ENCODE measurements at places on chromosomes 4 and X.
A peak's percentile ranks its signal among the peaks of the same experiment; 100 is the strongest.

GRCh38 chrX:107440187-107440586 lies 9.3 kb upstream of the FRMPD3 start:
- DNase-seq: no peak

- DNase-seq: no peak
These were observed 867.7 kb upstream of the AGA start for GRCh38 chr4:178309890-178310289.

- no peak for DNase-seq
These were observed 57.5 kb upstream of the C1QTNF7 start for GRCh38 chr4:15370296-15370695.

GRCh38 chrX:41110801-41111625 lies 25.8 kb downstream of the USP9X start:
- DNase-seq: no peak

GRCh38 chrX:124346117-124346876 lies at the start of gene SH2D1A:
Gene SH2D1A, plus strand, starts transcription at chrX:124346563. Its CDS starts 80 bp downstream, at chrX:124346643.
- no peak for DNase-seq

DNA sequence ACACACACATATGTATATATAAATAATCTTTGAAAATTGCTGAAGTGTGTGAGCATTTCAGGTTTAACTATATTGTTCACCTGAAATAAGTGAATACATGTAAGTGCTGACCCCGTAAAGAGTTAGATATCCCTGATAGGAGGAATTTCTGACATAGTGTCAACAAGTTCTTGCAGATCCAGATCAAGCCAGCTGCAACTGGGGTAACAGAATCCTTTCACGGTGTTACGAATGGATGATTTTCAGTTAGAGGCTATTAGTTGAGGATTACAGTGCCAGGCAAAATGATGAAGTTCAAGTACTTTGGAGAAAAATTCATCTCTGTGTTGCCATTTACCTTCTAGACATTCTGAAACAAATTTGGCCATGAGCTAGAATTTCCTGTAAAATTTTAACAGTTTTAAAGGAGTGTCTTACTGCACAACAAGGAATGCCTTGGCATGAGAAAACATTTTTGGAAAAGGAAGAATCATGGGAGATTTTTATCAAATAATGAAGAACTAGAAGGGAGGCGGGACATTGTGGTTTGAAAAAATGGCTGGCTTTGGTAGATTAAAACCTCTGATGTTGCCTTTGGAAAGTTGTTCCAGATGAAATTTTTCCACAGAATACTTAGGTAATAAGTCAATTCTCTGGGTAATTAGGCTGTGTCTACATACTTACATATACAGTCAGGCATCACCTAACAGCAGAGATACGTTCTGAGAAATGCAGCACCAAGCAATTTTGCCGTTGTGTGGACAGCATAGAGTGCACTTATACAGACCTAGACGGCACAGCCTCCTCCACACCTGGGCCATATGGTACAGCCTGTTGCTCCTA lies 84.4 kb upstream of the FAT1 start:
- DNase-seq: no peak

- DNase-seq: no peak
These were observed 123.5 kb upstream of the EMCN start for GRCh38 chr4:100641336-100641735.

DNA sequence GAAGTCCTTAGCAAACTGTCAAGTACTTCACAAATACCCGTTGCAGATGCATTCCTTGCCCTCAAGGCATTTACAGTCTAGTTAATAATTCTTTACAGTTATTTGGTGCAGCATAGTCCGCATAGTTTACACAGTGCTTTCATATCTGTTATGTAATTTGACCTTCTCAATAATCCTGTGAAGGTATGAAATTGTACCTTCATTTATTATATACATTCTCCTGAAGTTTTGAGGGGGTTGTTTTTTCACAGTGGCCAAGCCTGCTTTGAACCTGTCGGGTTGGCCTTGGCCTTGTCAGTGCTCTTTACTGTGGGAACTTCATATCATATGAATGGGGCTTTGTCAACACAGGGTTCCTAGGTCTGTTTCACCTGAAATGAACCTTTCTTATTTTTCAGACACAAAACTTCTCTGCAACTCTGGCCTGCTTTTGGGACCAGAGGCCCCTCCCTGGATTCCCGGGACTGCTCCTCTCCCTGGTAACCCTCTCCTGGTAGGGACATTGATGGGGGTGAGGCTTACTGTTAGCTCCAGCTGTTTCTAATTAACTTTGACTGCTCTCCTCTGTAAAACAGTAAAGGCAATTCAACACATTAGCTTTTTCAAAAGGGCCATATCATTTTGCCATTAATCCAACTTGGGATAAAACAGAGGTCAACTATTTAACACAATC lies 9.1 kb downstream of the IGFBP7 start:
- DNase-seq: no peak

DNA sequence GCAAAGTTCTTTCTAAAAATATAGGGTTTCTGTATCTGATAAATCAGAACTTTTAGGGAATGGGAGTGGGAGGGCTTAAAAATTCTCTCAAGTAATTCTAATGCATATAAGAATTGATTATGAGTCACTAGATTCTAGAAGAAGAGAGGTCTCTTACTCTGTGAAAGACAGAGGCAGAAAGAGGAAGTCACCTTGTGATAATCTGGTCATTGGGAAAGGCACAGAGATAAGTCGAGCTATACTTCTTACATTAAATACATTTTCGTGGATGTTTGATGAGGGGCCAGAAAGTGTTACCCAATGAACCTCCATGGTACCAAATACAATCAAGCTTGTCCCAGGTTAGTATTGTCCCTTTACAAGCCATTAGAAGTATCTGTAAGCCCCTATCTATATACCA lies 134.4 kb downstream of the MAD2L1 start:
- no peak for DNase-seq

- DNase-seq: no peak
These were observed 104.6 kb downstream of the PSAPL1 start for GRCh38 chr4:7330031-7330596.

GRCh38 chr4:159946983-159947615 lies 844.2 kb downstream of the RAPGEF2 start:
- peak; percentile 13 for DNase-seq

DNA sequence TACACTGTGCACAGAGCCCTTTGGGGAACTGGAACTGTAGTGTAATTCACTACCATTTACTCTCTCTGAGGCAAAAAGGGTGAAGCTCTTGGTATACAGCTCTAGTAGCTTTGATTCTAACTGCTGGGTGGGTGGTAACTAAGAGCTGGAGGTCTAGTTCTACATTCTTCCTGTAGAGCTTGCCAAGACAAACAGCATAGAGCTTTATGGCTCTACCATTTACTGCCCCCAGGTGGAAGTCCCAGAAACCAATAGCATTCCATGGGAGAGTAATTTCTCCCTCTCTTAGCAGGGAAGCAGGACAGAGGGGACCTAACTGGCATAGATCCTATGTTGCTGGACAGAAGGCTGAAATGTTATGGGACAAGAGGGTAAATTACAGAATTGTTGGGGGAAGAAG lies 26.7 kb downstream of the HDAC8 start:
- no peak for DNase-seq

All from GM12864 (cell line).